Mucosa of descending colon (tissue), 3 donors: ENCODE measurements at places on chromosomes 7 and 10. TPM values are rescaled to one million over a fixed set of nuclear protein-coding genes. Genes with fewer than 3 reads are reported as not detected.

DNA sequence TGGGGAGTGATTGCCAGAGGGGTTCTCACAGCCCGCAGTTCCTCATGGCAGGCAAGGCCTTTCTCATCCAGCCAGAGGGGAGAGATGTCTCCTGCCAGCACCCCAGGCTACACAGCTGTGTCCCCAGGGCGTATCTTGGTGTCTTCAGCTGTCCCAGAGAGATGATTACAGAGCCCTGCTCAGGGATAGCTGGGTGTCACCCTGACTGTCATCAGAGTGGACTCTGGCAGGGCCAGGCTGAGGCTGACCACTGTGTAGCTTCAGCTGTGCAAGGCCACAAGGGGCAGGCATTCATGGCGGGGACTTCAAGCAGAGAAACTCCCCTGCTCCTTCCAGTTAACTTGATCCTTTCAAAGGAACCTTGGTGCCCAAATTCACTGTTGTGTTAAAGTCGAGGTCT, 124.2 kb downstream of the RGS10 start:
- DNase-seq: no peak

CPA4 gene
- total RNA-seq: not detected

DNA sequence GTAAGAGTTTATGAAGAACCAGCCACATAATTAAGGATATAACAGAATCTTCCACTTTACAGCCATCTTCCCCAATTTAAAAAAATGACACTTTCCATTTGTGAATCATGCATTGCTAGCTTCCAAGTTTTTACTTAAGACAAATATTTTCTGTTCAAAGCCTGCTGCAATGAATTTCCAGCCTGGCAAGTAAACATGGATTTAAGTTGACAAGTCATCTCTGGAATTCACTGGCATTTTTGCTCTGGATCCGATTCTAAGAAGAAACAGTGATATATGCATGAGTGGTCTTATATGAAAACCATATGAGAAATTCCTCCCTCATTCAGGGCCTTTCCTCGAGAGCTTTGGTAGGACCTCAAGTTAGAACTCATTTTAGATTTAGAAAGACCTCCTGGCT, 116.1 kb upstream of the CDCA7L start:
- no peak for DNase-seq

- peak; percentile 62 for DNase-seq
Measured at GRCh38 chr7:128940494-128941322, 3.0 kb downstream of the IRF5 start.

BTAF1 gene
- total RNA-seq: 25.7 TPM

CALML5 gene
- total RNA-seq: not detected
